Stimulated activated CD4-positive, alpha-beta T cell treated with anti-CD3 and anti-CD28 coated beads, Interleukin-4, amount 100 ng/mL, for 24 hours (primary cell): ENCODE measurements at places on chromosomes 5 and 9.

DNA sequence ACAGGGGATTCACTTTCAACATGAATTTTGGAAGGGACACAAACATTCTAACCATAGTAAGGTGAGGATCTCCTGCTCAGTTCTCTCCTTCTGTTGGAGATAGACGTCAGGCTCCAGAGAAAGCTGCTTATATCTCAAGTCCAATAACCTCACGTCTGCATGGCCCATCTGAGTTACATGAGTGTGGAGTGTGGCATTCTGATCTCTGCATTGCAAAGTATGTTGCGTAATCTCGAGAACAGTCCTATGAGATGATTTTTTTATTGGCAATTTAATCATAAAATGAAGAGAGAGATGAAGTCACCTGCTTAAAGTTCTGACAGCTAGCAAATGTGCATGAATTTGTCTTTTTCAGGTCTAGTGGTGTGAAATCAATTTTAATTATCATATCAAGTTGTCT lies 118.8 kb downstream of the SLC12A2 start:
- no peak for DNase-seq

DNA sequence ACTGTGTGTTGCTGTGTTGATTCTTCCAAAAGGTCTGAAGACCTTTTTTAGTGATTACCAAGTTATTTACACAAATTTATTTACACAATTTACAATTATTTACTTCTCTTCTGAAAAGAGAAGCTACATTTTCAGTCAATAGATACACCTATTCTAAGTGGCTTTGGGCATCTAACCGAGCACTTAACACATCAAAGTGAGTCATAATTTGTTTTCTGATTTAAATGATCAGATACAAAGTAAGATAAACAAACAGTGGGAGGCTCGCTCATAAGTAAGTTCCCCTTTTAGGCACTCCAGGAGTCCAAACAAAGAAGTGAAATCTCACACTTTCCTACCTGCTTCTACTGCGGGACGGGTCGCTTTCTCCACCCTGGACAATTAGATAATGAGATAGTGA lies 90.2 kb downstream of the APBA1 start:
- no peak for DNase-seq

DNA sequence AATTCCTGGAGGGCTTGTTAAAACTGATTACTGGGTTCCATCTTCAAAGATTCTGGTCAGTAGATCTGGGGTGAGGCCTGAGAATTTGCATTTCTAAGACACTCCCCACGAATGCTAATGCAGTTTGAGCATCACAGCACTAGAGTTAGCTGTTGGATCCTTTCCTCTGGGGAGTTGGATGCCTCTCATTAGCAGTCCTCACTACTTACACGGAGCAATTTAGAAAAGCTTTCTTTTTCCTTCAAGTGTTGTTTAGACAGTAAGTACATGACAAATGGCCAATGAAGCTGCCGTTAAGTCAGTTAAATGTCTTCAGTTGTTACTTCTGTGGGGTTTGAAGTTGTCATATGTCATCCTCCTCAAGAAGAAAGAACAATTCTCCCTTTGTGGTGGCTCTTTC lies 74.9 kb upstream of the HMHB1 start:
- no peak for DNase-seq

DNA sequence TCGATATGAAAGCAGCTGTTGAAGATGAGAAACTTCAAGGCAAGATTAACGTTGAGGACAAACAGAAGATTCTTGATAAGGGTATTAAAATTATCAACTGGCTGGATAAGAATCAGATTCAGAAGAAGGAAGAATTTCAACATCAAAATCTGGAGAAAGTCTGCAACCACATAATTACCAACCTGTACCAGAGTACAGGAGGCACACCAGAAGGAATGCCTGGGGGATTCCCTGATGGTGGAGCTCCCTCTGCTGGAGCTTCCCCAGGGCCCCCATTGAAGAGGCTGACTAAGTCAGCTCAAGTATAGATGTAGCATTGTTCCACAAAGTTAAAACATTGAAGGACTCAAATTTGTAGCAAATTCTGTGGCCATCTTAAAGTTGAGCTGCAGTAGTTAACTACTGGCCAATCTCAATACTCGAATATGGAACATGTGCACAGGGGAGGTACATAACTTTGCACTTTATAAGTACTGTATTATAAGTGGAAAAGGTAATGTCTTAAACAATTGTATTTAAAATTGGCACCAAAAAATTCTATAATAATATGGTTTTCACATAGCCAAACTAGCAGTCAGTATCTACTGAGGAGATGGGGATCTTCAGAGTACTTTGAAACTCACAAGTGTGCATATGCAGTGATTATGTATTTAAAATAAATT lies 237.5 kb downstream of the CHSY3 start:
- DNase-seq = no peak
